ENCODE measurements at places on chromosomes 2 and 18. TPM values are rescaled to one million over a fixed set of nuclear protein-coding genes. Genes with fewer than 3 reads are reported as not detected.
A peak's percentile ranks its signal among the peaks of the same experiment; 100 is the strongest.

Gene ASXL2
- total RNA-seq, result 20.1 TPM

Gene SPDYA
- 0.69 TPM for total RNA-seq

Gene GPAT2
- 2.0 TPM for total RNA-seq

Gene REG3G
- not detected for total RNA-seq

- no peak for DNase-seq
These were observed 20.1 kb upstream of the PTH2R start for GRCh38 chr2:208386541-208386940.

- DNase-seq, result no peak
These were observed 1.2 kb downstream of the KDSR start for GRCh38 chr18:63365876-63366212.

DNA sequence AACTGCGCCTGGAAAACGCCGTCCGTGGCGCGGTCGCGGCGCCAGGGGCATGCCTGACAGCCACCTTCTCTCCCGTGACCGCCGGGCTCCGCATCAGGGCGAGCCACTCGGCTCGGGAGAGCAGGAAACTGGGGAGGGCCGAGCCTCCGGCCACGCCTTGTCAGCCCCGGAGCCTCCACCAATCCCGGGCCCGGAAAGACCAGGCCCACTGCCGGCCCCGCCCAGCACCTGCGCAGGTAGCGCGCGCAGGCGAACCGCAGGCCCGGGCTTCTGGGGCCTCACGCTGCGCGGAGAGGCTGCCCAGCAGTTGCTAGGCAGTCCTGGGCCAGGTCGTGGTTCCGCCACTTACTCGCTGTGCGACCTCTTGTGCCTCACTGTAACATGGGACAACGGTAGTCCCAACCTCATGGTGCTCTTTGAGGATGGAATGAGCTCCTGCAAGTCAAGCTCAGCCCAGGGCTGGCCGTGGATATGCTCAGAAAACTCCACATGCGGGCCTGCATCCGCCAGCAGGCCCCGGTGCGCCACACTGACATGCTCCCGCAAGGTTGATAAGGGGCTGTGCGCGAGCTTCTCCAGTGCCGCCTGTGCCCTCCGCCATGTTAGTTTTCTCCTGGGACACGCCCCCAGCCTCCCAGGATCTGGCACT, 97.1 kb downstream of the INHBB start:
- no peak for DNase-seq

GRCh38 chr2:170362871-170363631, 185.1 kb downstream of the MYO3B start:
- DNase-seq, result no peak

- DNase-seq, result no peak
These were observed 1933.6 kb upstream of the LRRTM1 start for GRCh38 chr2:82237994-82238662.

GRCh38 chr18:59885579-59886163, 14.1 kb upstream of the PMAIP1 start:
- DNase-seq, result peak; percentile 65
